ENCODE measurements at places on chromosomes 13 and 19. TPM values are rescaled to one million over a fixed set of nuclear protein-coding genes. Genes with fewer than 3 reads are reported as not detected.

GRCh38 chr13:97911311-97912138 is 42.0 kb upstream of the IPO5 start:
- H3K27ac ChIP-seq = no peak overlapping the region
- no peaks in the 10 kb centered on the region for H3K36me3 ChIP-seq
- H3K4me1 ChIP-seq = no peaks in the 10 kb centered on the region
- H3K4me3 ChIP-seq = no peak overlapping the region

RFPL4A gene
- polyA plus RNA-seq = not detected

DNA sequence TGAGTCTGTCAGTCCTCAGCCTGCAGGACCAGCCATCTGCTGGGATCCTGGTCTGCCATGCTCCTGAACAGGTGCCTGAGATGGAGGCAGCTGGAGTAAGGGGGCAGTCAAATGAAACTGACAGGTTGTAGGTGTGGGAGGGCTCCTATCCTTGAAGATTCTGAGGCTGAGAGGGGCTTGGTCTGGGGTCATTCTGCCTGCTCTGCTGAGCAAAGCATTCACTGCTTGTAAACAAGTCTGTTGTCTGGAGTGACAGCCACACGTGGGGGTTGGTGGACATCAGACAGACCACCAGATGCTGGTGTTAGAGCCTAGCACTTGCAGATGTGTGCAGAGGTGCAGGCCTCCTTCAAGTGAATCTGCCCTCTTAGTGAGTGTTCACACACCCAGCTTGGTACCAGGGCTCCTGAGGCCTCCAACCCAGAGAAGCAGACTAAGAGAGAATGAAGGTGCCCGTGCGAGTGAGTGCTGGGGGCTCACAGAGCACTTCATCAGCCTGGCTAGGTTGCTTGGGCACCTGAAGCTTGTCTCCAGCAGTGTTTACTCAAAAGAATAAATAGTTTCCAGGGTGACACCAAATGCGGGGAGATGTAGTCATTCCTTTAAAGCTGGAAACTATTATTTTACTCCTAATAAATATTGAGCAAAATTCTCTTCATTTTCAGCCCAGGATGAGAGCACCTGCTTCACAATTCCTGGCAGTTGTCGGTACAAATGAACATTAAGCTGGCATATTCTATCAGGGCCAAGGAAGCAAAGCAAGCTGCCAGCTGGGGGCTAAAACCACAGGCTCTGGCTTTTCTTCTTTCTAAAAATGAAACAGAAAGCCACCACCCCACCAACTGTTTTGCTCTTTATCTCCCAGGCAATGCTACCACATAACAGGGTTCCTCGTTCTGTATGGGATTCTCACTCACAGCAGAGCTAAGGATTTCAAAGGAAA is 82.3 kb downstream of the RNASEH2B start:
- H3K27me3 ChIP-seq = no peaks in the 10 kb centered on the region
- H3K4me1 ChIP-seq = peaks cover 11% of the 10 kb centered on the region
- H3K27ac ChIP-seq = no peak overlapping the region
- H3K36me3 ChIP-seq = no peaks in the 10 kb centered on the region

DNA sequence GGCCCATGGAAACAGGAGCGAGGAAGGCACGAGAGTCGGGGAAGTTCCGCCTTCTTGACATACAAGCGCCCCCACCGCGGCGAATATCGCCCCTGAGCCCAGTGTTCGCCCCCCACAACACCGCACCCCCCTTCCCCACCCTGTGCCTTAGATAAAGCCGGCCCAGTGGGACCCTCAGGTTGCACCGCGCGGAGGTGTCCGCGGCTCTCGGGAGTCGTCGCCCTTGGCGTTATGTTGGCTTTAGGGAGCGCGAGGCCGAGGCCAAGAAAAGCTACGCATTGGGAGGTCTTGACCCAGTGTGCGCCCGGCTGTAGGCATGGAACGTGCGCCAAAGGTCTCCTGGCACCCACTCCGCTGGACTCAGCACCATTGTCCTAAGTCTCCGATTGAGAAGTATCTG is 603 bp upstream of the ZNF132 start:
- DNase-seq = no peak
- H3K36me3 ChIP-seq = no peaks in the 10 kb centered on the region
- H3K4me1 ChIP-seq = peaks cover 6% of the 10 kb centered on the region

GRCh38 chr13:73146707-73147106 is 87.9 kb downstream of the KLF5 start:
- no peaks in the 10 kb centered on the region for H3K4me1 ChIP-seq
- no peak for DNase-seq
- H3K27me3 ChIP-seq = no peaks in the 10 kb centered on the region
- H3K36me3 ChIP-seq = no peaks in the 10 kb centered on the region
- no peak overlapping the region for H3K4me3 ChIP-seq

GRCh38 chr13:74274916-74275315 is 140.7 kb upstream of the KLF12 start:
- no peaks in the 10 kb centered on the region for H3K36me3 ChIP-seq
- no peak overlapping the region for H3K4me3 ChIP-seq
- H3K4me1 ChIP-seq = no peaks in the 10 kb centered on the region
- DNase-seq = no peak
- H3K27ac ChIP-seq = no peak overlapping the region
- no peaks in the 10 kb centered on the region for H3K27me3 ChIP-seq

GRCh38 chr13:38981096-38981495 is 9.5 kb downstream of the STOML3 start:
- no peaks in the 10 kb centered on the region for H3K36me3 ChIP-seq
- no peaks in the 10 kb centered on the region for H3K4me1 ChIP-seq

GRCh38 chr19:7642295-7643030 is 5.6 kb downstream of the STXBP2 start:
- peaks cover 6% of the 10 kb centered on the region for H3K4me1 ChIP-seq
- DNase-seq = no peak
- no peak overlapping the region for H3K4me3 ChIP-seq
- H3K36me3 ChIP-seq = peaks cover 7% of the 10 kb centered on the region

ZNF844 gene
- 0.42 TPM for polyA plus RNA-seq

- peaks cover 1% of the 10 kb centered on the region for H3K27me3 ChIP-seq
- no peak overlapping the region for H3K27ac ChIP-seq
- H3K4me1 ChIP-seq = no peaks in the 10 kb centered on the region
- no peak overlapping the region for H3K4me3 ChIP-seq
Observed at GRCh38 chr13:45778882-45779281, 72.7 kb downstream of the SIAH3 start.

NCAN gene
- polyA plus RNA-seq = 0.12 TPM
